ENCODE measurements at places on chromosomes 7 and 10.

DNA sequence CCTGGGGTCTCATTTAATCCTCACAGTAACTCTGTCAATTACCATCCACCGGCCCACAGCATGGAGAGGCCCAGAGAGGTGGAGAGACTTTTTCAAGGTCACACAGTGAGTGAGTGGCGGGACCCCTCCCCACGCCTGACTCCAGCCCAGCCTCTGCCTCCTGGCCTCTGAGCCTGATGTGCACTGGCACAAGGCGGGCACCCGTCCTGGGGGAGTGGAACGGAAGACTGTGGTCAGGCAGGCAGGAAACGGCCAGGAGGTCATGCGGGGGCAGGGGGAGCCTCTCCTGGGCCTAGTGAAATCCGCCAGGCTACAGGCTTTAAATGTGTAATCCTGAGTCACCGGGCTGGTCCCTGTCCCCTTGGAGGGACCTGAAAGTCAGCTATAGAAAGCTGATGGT is 32.2 kb downstream of the ZCCHC24 start:
- DNase-seq: peak; percentile 53

- DNase-seq: no peak
Measured at GRCh38 chr10:6006546-6006945, 29.2 kb upstream of the IL15RA start.

- no peak for DNase-seq
Measured at GRCh38 chr10:70714951-70715350, 42.6 kb downstream of the ADAMTS14 start.

- DNase-seq: peak; percentile 0
Measured at GRCh38 chr10:79051766-79052165, 17.0 kb upstream of the ZMIZ1 start.

DNA sequence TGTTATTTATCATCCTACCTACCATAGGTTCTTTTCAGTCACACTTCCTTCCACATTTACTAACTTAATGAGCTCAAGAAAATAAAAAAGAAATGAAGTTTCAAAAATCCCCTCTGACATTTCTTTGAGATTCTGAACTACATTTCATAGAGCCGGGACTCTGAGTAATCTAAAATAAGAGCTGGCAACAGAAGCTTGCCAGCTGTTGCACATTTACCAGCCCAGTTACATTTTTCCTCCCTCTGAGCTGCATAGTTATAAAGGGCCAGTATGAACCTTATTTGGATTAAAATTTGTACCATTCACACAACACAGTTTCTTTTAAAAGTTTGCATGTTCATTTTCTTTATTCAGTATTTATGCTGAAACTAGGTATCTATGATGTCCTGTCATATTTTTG is 119.5 kb upstream of the CAV2 start:
- DNase-seq: no peak

DNA sequence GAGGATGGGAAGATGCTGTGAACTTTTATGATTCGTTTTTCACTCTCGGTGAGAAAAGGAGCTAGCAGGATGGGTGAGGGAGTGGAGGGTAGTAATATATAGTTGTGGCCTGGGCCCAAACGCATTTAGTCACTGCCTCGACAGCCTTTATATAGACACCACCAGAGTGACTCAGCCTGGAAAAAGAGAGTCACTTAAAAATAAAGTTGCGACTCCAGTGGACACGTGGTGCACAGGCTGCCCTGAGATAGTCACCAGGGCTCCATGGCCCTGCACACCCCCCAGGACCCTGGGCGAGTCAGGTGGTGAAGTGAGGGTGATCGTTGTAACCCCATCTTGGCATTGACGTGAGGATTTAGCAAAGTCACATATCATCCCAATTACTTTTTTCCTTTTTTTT is 106.7 kb downstream of the CUX1 start:
- peak; percentile 60 for DNase-seq

GRCh38 chr7:11373546-11374142 is 400.0 kb downstream of the PHF14 start:
- no peak for DNase-seq

DNA sequence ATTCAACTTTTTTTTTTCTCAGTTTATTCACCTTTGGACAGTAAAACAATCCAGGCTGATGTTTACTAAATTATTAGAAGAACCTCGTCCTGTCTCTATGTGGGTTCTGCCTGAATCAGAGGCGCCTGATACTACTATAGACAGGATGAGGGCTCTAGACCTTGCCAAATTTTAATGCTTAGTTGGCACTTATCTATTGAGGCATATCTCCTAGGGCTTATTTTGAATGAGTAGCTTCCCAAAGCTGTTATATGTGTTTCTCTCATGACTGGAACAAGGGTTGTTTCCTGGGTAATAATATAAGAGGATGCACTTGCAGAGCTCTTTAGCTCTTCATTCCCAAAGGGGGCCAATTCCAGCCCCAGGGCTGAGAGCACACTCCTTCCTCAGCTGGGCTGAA is 23.6 kb downstream of the HECW1 start:
- DNase-seq: no peak

GRCh38 chr7:68963552-68963951 is 634.7 kb upstream of the AUTS2 start:
- DNase-seq: no peak

DNA sequence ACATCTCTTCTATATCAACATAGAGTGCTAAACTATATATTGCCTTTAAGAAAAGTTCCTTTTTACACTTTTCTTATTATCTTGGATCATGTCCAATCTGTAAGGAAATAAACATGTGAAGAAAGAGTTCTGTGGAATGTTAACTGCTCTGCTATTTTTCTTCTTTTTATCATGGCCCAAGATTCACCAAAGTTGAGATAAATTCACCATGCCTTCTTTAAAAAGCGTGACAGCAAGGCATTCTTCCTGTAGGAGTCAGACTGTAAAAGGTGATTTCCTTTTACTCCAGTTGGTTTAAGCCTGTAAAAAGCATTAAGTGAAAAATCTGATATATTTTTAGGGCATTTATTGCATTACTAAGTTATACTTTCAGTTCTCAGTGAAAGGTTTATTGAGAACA is 165.7 kb upstream of the FZD1 start:
- DNase-seq: no peak

GRCh38 chr10:78071857-78072179 is 38.2 kb downstream of the RPS24 start:
- no peak for DNase-seq

Measured in activated CD8-positive, alpha-beta T cell treated with anti-CD3 and anti-CD28 coated beads for 36 hours (primary cell).